SHP77 (cell line): ENCODE measurements at places on chromosomes 2 and 18.

- no peak for DNase-seq
Measured at GRCh38 chr18:22494771-22495170, 77.1 kb upstream of the CTAGE1 start.

DNA sequence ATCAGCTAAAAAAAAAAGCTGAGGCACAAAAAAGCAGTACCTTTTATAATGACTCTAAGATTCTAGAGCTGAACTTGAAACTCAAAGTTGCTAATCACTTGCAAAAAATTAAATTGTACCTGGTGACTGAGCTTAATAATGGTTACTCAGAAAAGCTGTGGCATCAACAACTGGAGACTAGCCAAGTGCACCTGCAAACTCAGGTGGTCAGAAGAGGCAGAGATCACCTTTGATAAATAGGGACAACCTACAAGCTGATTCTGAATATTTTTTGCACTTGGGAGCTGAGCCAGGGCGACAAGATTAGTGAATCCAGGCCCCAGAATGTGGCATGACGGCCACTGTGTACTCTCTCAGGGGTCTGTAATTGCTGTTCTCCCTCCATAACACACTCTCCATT lies 3.0 kb downstream of the ABHD3 start:
- no peak for DNase-seq

DNA sequence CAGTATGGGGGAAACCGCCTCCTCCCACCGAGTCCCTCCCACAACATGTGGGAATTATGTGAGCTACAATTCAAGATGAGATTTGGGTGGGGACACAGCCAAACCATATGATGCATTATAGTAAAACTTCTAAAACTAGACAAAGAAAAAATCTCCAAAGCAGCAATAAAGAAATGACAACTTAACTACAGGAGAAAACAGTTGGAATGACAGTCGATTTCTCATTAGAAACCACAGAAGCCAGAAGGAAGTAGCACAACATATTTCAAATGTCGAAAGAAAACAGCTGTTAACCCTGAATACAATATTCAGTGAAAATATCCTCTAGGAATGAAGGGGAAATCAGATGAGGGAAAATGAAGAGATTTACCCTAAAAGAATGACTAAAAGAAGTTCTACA lies 53.5 kb upstream of the TCF4 start:
- DNase-seq = no peak

DNA sequence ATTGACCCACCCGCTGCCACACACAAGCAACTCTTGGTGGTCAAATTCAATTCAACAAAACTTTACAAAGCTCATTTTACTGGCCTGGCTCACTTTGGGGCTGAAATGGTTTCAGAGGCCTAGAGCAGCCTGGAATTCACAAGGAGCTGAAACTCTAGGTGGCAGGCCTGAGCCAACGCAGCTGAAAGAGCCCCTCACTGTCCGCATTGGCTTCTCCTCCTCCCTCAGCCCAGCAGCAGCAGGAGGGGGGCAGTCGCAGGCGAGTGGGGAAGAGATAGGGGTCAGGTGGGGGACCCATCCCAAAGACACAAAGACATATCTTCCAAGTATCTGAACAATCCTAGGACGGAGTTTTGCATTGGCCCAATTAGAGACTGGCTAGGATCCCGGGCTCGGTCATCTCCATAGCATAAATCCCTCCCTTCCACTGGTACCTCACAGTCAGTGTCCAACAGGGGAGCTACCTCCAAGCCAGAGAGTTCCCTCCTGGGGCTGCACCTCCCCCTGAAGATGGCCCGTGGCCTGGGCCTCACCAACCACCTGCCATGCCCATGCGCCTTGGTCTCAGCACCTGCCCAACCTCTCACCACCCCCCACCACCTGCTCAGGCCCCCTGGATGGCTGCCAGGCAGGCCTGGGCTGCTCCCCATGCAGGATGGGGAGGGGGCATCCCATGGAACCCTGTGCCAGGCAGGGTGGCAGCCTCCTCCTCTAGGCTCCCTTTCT lies 113.4 kb downstream of the ZBTB7C start:
- peak; percentile 79 for DNase-seq

GRCh38 chr2:45267062-45267792 lies 258.0 kb upstream of the SIX2 start:
- peak; percentile 60 for DNase-seq

GRCh38 chr2:148305476-148305875 lies 284.6 kb downstream of the MBD5 start:
- no peak for DNase-seq

GRCh38 chr2:102782187-102782586 lies 20.4 kb downstream of the TMEM182 start:
- DNase-seq = no peak

DNA sequence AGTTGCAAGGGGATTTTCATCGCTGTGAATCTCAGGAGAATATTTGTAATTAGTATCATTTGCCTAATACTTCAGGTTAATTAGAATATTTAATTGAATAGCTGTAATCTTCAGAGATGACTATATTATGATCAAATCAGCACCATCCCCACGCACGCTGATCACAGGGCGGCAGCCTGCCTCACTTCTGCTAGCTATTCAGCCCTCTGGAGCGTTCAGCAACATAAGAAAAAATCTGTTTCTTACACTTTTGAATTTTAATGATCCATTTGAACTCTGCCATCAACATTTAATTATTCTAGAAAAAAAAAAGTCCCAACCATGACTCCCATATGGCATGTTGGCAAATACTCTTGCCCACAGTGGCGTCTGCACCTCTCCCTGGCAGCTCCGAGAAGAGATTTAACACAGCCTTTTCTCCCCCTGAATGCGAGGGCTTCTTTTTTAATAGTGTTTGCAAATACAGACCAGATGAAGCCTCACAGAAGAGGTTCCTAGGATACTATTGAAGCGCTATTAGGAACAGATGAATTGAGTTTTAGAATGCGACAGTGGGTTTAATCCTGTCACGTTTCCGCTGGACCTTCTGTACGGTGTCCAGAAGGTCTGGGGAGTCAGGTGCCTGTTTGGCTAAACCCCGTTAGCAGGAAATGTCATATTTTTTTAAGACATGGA lies 731.9 kb upstream of the SALL3 start:
- no peak for DNase-seq

- DNase-seq = no peak
Measured at GRCh38 chr2:209636076-209636475, 135.6 kb upstream of the UNC80 start.

DNA sequence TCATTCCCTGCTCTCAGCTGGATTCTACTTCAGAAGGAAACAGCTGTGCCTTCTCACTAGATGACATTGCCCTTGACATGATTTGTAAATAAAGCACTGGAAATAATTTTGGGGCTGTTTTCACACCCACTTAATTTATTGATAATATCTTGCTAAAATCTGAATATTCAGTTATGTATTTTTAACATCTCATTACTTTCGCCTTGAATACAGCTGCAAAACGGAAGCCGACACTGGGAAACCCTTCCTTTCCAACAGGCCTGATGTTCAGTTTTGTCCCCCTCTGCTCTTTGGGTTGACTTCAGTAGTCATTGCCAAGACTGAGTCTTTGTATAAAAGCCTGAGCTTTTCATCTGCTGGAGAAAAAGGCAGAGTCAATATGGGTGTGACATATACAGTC lies 82.7 kb downstream of the DOCK10 start:
- DNase-seq = no peak

DNA sequence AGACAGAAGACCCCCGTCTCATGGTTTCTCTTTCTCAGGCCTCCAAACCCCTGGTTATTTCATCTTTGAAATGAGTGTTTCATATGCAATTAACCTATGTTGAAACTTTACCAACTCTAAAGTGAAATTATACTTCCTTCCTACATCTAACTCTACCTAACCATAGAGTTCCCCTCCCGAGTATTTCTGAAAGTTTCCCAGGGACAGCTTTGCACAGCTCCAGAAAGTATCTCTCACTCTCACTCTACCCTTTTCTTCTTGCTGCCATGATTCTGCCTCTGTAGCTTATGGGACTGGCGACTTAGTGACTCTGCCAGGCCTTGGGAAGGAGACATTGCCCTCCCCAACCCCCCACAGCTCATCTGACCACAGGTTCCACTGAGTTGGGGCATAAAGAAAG lies 107.9 kb downstream of the B3GNT2 start:
- no peak for DNase-seq

DNA sequence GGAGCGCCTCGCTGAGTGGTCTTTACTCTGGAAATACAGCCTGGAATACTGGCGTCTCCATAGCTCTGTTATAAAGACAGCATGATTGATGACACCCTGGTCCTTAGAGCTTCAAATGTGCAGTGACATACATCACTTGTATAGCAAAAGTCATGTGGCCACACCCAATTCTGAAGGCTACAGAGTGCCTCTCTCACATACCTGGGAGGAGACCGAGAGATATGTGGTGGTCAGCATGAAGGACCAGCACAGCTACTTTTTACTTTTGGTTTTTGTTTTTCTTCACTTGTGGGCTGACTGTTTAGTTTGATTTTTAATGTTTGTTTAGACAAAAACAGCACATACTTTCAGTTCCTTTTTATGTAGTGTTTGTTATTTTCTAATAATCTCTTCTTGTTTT lies 938.5 kb upstream of the SOX11 start:
- DNase-seq = no peak

- peak; percentile 61 for DNase-seq
Measured at GRCh38 chr18:62249478-62250097, 62.5 kb downstream of the RELCH start.

DNA sequence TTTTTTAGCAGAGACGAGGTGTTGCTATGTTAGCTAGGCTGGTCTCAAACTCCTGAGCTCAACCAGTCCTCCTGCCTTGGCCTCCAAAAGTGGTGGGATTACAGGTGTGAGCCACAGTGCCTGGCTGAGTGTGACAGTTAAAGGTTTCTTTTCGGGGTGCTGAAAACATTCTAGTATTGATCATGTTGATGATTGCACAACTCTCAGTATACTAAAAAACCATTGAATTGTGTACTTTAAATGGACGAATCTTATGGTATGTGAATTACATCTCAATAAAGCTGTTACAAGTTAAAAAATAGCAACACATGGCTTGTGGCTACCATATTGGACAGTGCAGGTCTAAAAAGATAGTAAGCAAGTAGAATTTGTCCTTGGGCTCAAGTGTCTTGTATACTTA lies 22.3 kb downstream of the PAPOLG start:
- DNase-seq = no peak

DNA sequence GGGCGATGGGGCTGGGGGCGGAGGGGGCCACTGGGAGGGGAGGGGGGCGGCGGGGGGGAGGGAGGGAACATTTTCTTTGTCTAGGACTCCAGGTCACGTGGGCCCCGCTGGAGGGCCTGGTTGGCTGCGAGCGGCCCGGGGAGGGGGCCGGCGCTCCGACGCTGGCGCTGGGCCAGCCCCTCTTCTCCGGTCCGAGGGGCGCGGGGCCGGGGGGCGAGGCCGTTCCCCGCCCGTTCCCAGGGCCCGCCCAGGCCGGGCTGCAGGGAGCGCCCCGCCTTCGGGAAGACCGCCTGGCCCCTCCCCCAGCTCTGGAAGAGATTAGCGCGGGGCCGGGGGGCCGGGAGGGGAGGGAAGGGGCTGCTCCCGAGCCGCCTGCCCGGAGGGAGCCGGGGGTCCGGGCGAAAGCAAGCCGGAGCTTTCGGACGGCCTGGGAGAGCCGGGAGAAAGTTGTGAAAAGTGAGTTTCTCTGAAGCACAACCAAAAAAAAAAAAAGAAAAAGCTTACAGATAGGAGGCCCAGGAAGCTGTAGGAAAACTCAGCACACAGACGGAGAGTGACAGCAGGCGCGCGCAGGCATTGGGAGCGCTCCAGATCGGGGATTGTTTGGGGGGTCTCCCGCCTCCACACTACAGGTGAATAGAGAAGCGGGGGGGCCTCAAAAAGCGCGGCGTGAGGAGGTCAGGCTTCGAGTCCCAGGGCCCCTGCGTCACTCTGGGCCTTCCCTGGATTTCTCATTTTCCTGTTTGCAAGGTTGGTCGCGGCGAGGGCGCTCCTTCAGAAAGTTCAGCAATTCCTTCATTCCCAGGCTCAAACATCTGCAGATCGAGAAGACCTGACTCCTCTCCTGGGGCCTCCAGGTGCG lies 84.1 kb upstream of the POMC start:
- DNase-seq = peak; percentile 27

GRCh38 chr2:58479535-58480140 lies 238.5 kb upstream of the FANCL start:
- no peak for DNase-seq

DNA sequence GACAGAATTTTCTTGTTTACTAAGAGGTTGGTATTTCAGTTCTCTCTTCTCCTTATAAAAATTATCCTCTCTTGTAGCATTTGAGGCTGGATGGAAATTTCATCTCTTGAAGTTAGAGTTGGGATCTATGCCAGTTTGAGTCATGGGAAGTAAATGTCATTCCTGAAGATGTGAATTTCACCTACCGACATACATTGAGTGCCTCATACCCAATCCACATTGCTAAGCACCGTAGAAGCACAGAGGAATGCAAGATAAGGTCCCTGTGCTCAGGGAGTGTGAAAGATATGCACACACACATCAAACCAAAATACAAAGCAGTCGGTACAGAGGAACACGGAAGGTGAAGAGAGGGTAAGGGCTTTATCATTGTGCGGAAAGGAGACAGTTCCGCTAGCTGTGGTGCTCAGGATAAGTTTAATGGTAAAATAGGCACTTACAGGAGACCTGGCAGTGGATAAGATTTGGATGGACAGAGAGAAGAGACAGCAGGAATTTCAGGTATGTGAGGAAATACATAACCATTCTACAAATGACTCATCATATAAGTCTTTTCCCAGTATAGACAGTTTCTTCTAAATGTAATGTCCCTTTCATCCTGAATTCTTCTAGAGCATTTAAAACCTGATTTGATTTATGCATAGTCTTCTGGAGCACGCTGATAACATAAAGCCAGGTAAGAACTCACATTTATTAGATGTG lies 205.3 kb upstream of the ST6GAL2 start:
- no peak for DNase-seq

DNA sequence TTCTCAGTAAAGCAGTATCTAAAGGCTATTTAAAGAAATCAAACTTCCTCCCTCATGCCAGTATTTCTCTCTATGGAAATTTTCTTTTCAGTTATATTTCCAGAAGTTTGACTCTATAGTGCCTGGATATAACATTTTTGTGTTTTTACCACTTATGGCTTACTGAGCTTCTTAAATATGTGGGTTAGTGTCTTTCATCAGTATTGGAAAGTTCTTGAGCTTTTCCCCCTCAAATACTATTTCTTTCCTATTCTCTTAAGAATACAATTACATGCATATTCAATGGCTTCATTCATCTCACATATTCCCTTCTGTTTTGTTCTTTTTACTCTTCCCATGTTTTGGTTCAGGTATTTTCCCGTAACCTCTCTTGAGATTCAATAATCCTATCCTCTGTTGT lies 432.0 kb downstream of the SETBP1 start:
- no peak for DNase-seq

DNA sequence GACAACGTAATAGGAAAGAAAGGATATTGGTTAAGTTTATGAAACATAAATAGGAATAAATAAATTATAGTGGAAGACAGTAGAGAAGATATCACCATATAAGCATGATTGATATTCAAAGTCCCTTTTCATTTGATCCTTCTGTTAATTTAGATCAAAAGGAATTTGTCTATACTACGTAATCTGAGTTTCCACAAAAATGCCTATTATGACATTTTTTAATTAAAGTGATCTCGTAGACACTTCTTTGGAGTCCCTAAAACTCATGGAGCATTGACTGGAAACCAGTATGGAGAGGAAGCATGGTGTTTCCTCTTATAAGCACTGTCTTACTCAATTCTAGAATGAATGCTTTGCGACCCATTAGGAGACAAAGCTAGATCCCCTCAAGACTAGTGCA lies 411.4 kb upstream of the SPHKAP start:
- DNase-seq = no peak

GRCh38 chr2:193518041-193518817 lies 1323.5 kb upstream of the TMEFF2 start:
- DNase-seq = no peak

- no peak for DNase-seq
Measured at GRCh38 chr2:22360735-22361374, 1024.1 kb upstream of the KLHL29 start.
